ENCODE measurements at places on chromosomes 4 and X.

DNA sequence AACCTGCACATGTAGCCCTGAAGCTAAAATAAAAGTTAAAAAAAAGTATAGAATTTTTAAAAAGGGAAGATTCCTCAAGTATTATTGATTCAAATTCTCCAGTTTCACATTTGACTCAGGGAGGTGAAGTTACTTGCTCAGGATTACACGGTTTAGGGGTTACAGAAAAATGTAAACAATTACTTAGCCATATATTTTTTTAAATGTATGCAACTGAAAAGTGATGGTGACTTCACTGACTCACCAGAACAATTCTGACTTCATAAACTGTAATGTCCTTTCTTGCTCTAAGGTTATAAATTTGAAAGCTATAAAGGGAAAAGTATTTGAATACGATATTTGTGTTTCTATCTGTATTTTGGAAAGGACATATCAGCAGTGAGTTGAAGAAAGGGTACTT is 371.2 kb downstream of the SPRY1 start:
- no peak for DNase-seq

- DNase-seq: no peak
These were observed 109.8 kb upstream of the ANXA3 start for GRCh38 chr4:78441756-78442155.

- no peak for DNase-seq
These were observed 8.6 kb downstream of the FAM200B start for GRCh38 chr4:15690020-15690809.

DNA sequence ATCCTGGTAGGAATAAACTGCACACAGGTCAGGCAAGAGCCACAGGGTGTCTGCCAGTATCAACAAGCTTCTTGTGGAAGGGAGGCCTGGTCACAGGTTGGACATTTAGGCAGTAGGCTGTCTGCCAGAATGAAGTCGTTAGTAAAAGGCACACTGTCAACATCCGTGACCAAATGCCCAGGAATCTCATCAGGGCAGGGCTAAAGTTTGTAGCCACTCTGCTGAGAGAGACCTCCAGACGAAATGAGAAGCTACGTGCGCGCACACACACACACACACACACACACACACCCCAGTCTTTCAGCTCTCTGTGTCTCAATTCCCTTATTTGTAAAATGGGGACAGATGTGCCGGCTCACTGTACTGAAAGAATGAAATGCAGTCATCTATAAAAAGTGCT is 408.7 kb upstream of the ZFP42 start:
- DNase-seq: no peak

DNA sequence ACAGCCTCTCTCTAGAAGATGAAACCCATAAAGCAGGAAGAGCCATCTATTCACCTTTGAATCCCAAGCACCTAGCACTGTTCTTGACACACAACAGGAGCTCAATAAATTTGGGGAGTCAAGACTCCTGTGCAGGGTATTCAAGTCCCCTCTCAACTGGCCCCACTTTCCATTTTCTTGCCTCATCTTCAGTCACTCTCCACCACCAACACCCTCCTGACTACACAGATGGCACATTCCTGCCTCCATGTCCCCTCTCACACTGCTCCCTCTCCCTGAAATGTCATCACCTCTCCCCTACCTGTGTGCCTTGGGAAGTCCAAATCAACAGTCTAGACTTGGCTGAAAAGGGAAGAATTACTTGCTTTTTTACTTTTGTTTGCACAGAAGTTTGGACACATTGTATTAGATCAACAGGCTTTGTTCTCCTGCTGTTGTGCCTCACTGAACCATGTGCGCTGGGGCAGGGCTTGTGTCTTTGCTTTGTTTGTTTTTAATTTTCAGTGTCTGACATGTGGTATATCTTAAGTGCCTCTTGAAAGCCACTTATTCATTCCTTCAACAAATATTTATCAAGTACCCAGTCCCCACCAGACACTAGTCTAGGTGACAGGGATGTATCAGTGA is 85.1 kb downstream of the APBB2 start:
- DNase-seq: no peak

- DNase-seq: no peak
These were observed 31.7 kb downstream of the USP9X start for GRCh38 chrX:41116948-41117347.

DNA sequence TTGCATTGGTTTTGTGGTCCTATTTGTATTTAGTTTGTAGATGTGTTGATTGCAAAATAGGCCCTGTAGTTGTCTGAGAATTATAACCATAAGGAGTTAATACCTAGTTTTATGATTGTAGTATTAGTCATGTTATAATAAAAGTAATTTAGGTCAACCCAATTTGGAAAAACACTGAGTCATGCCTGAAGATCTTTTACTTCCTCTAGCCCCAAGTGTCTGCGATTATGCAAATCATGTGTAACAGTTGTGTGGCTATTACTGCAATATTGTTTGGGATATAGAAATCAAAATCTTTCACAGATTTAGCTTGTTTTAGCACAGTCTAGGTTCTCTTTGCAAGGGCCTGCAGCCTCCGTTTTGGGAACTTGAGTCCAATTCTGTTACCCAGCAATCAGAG is 12.6 kb downstream of the SRD5A3 start:
- DNase-seq: no peak

DNA sequence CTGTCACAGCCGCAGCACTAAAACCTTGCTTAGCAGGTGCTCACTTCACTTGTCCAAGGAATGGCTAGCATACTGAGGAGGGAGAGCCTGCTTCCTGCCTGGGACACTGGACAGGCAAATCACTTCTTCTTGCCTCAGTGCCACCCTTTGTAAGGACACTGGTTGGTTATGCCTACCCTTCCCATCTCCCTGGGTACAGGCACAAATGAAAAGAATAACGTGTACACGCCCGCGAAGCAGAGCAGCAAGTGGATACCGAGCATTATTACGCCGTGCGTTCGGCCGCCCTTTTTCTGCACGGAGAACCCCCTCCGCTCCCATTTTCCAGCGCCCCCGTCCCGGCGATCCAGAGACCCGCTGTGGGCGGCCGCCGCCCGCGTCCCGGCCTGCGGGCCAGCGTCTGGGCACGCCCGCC is 338 bp upstream of the KLHL2 start:
- DNase-seq: no peak

DNA sequence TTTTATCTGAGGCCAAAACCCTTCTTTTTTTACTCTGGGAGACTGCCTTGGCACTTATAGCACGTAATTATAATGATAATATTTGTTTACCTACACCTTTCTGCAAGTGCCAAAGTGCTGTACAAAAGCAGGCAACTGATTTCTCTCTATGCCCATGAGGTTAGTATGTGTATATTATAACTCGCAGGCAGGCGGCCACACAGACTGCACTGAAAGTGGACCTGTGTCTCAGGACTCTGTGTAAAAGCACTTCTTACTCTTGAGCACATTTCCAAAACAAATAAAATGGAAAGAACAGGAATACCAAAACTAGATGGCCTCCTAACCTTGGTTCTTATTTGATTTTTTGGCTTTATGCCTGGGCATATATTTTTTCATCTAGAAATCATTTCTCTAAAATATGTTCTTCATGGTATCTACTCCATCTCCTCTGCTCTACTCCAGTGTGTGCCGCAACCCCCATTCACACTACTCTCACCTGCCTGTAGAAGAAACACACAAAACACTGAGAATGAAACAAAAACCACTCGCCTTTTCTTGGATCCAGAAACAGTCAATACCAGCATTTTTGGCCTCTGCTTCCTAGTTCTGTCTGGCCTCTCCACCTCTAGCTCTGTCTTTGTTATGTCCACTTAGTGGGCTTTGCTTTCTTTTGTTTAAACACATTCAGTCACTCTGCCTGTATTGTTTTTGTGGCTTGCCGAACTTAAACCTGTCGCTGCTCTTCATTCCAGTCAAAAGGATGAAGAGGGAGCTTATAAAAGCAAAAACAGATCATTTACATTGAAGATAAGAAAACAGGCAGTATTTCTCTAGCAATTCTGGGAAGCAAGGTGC is 934.5 kb upstream of the TENM3 start:
- no peak for DNase-seq
